ENCODE measurements at places on chromosomes 2 and 18.

GRCh38 chr2:216949700-216950413, 90.0 kb upstream of the TNP1 start:
- peak; percentile 46 for DNase-seq

DNA sequence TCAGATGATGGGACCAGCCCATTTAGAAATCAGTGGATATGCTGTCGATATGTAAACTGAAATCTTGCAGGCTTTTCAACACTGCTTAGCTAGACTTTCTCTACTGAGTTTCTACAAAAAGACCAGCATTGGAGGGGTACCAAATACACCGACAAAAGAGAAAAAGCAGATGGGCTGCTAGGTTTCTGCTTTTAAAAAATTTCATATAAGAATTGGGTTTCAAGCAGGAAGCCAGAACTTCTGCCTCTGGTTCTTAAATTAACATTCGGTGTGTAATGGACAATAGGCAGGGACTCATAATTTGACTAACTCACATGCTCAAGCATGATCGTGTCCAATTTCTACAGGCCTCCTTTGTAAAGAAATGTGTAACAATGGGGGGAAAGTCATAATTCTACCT, 3.1 kb downstream of the ARL4C start:
- no peak for DNase-seq

GRCh38 chr18:32624182-32624723, 148.6 kb downstream of the KLHL14 start:
- no peak for DNase-seq

- no peak for DNase-seq
Observed at GRCh38 chr2:157842106-157842879, 33.8 kb downstream of the ACVR1 start.

- DNase-seq: no peak
Observed at GRCh38 chr2:145086910-145087309, 567.0 kb upstream of the ZEB2 start.

DNA sequence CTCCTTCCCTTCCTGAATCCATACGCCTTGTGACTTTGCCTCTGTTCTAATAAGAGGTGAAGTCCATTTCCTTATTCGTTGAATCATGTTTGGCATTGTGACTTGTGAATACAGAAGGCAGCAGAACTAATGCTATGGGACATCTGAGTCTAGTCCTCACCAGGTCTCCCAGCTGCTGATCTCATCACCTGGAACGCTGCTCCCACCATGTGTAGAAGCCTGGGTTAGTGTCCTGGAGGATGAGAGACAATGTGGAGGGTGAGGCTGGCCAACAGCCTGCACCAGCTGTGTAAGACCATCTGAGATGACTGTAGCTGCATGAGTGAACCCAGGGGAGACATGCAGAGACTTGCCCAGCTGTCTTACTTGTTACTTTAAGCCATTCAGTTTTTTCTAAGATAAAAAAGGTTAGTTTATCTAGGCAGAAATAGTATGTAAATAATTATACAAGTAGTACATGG, 3.5 kb upstream of the HAAO start:
- DNase-seq: no peak

- DNase-seq: no peak
Observed at GRCh38 chr2:3313781-3314375, 63.7 kb downstream of the EIPR1 start.

GRCh38 chr2:166996465-166996864, 108.2 kb downstream of the XIRP2 start:
- DNase-seq: no peak

DNA sequence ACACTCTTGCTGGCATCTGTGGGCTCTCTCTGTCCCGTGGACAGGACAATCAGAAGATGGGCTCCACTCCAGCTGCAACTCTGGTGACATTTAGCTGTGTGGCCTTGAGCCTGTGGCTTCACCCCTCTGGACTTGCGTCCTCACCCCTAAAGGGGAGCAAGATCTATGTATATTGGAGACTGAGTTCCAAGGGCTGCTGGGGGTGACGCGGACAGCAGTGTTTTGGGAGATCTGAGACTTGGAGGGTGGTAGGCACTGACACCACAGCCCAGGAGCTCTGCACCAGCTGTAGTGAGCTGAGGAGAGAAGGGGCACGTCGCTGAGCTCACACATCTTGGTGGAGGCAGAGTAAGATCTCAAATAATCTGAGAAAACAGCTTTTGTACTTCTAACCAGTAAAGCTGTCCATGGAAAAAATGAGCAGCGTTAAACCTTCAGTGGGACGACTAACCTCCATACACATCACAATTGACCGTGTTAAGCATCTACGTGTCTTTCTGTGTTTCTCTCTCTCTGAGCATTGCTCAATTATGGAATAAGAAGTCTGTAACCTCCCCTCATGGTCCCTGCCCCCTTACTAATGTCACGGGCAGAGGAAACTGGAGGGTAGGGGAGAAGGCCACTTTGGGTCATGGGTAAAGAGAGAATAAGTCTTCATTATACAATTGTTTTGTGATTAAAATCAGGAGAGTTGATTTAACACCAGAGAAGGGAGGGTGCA, 85.8 kb downstream of the SH3RF3 start:
- no peak for DNase-seq

GRCh38 chr18:11518788-11519685, 90.4 kb upstream of the SLC35G4 start:
- peak; percentile 79 for DNase-seq

GRCh38 chr2:43488737-43489136, 107.1 kb downstream of the THADA start:
- no peak for DNase-seq

- DNase-seq: no peak
Observed at GRCh38 chr2:110173523-110173922, 31.3 kb downstream of the NPHP1 start.

DNA sequence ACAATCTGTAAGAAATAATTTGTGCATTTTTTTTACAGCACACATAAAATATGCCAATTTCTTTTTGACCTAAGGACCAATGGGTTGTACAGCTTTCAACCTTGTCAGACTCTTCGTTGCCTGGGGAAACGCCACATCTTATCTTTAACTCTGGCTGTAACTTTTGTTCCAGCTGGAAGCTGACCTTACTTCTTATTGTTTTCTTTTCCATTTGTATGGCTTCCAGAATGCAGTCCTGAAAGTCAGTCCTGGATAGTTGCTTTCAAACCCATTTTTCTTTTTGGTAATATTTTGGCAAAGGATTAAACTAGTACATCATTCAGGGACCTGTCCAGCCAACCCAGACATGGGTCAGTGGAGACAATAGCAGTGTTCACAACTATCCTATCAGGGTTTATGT, 686.5 kb upstream of the CDH2 start:
- DNase-seq: no peak

- DNase-seq: no peak
Observed at GRCh38 chr2:55115761-55116597, 65.7 kb upstream of the RTN4 start.

DNA sequence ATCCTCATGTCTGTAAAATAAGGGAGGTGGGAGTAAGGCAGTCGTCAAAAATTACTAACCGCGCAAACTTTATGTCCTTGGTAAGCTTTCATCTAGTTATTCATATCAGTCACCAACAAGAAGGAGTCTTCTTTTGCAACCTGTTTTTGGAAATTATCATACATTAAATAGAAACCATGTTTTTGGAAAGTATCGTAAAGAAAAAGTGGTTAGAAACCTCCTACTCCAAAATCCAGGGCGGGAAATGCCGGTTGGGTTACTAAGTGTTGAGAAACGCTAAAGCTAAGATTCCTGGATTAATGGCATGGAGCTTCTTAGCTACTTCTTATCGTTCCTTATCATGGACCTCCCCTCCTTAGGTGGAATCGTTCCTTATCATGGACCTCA, 778 bp downstream of the BBS5 start:
- no peak for DNase-seq

DNA sequence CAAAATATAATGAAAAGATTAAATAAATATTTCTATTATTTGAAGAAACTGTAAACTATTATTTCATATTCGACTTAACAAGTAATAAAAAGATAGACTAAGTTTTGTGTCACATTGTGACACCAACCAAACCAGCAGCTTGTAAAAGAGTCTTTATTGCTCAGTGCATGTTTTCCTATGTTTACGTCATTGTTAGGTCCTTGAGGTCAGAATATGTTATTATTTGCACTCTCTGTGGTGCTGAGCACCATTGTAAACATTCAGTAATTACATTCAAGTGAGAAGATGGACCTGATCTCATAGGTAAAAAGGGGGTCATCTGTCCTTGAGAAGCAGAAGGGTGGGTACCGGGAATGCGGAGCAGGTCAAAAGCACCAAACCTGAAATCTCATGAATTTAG, 1999.1 kb upstream of the CELF4 start:
- DNase-seq: no peak

GRCh38 chr2:130829015-130829414, 7.7 kb upstream of the ARHGEF4 start:
- DNase-seq: no peak

DNA sequence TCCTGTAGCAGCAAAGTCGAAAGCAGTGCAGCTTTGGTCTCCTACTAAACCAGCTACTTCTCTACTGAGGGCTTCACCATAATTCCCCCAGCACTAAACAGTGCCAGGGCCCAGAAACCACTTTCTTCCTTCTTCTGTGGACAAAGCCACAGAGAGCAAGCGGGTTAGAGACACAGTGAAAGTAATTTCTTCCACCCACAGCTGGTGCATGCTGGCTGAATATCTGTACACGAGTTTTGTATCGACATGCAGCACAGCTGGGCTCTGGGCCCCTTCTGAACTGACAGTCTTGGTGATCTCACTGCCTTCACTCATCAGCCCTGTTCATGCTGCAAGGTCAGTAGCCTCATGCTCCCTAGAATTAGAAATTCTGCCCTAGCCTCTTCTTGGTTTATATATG, 74.0 kb upstream of the SULT1C3 start:
- DNase-seq: no peak

GRCh38 chr2:202610380-202610779, 24.4 kb upstream of the FAM117B start:
- no peak for DNase-seq

DNA sequence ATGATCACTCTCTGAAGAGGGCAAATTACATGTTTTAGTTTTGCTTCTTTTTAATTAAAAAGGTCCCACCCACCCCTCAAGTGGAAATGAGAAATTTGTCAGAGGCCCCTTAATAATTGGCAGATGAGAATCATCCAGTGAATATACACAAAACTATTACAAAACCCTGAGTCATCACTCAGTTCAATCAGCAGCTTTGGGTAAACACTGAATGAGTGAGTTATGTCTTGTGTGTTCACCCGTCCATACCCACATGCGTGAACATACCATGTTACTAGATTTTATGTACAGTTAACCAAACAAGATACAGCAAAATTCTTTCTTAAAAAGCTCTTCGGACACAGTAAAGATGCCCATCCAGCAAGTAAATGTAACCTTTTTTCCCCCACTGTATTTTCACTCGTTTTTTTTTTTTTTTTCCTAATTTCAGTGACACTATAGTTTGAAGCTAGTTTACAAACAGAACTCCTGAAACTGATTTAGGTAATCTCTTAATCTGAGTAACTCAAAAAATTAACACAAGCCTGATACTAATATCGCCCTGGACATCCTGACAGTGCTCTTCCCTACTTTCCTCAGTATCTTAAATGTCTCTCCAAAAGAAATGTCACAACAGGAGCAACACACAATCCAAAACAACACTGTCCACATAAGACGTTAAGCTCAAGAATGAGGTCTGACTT, 1.4 kb downstream of the PSME4 start:
- peak; percentile 49 for DNase-seq

GRCh38 chr18:63149302-63149587, 170.3 kb downstream of the BCL2 start:
- no peak for DNase-seq

DNA sequence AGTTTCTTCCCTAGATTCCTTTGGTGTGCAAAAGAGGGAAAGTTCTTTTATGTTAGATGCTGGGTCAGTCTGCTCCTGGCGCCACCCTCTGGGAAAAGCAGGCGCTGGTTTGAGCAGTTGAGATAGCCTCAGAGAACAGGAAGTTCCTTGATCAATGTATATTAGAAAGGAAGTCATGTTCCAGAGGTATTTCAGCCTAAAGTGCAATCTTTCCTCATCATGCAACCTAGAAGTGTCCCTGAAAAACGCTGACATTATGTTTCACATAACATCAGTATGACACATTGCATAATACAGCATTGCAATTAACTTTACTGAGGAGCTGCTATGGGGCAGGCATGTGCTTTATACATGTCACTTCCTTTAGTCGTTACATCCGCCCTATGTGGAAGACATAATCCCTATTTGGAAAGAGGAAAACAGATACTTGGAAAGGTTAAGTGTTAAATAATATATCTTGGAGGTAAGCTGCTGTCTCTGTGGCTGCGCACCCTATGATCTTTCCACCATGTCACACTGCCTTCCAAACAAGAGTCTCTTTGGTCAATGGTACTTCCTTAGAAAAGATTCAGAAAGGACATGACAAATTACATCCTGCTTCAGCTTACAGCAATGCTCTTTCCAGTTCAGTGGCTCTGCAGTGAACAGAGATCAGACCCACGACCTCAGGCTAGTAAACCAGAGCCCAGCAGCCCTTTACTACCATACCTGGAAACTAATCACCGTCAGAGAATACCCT, 369.7 kb downstream of the RAD51AP2 start:
- peak; percentile 58 for DNase-seq

- peak; percentile 52 for DNase-seq
Observed at GRCh38 chr2:102449370-102449974, 23.6 kb upstream of the SLC9A4 start.

GRCh38 chr2:223846515-223846914, 9.1 kb upstream of the AP1S3 start:
- peak; percentile 65 for DNase-seq

GRCh38 chr2:161725297-161725696, 101.1 kb downstream of the SLC4A10 start:
- no peak for DNase-seq

- no peak for DNase-seq
Observed at GRCh38 chr2:232376713-232377112, 1.8 kb upstream of the ALPP start.

DNA sequence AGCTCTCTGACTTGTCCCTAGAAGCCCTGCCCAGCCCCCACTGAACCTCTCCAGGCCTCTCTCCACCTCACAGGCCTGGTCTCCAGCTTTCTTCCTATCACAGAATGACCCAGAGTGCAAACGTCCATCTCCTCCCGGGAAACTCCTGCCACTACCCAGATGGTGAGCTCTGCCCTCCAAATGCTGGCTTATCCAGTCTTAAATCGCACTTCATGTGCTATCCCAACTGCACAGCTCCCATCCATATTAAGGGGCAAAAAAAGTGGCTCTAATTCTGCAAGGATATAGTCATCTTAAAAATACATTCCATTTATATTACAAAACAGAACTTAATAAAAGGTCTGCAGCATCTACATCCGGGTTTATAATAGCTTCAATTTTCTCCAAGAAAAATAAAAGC, 70.8 kb upstream of the CDC42EP3 start:
- no peak for DNase-seq

DNA sequence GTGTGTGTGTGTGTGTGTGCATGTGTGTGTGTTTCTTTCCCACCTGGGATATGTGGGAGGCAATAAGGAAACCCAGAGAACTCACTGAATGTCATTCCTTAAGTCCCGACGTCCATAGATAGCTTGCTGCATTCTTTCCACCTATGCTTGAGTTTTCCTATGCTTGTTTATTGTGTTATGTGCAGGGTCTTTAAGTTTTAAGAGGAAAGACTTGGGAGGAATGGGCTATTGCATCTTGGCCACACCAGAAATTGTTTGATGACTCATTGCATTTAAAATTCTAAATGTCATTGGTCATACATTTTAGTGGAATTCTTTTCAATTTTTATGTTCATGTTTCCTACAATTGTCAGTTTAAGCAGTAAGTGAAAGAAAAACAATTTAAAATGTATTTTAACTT, 33.7 kb downstream of the STARD6 start:
- DNase-seq: no peak
